ENCODE measurements at places on chromosomes 4 and X.

DNA sequence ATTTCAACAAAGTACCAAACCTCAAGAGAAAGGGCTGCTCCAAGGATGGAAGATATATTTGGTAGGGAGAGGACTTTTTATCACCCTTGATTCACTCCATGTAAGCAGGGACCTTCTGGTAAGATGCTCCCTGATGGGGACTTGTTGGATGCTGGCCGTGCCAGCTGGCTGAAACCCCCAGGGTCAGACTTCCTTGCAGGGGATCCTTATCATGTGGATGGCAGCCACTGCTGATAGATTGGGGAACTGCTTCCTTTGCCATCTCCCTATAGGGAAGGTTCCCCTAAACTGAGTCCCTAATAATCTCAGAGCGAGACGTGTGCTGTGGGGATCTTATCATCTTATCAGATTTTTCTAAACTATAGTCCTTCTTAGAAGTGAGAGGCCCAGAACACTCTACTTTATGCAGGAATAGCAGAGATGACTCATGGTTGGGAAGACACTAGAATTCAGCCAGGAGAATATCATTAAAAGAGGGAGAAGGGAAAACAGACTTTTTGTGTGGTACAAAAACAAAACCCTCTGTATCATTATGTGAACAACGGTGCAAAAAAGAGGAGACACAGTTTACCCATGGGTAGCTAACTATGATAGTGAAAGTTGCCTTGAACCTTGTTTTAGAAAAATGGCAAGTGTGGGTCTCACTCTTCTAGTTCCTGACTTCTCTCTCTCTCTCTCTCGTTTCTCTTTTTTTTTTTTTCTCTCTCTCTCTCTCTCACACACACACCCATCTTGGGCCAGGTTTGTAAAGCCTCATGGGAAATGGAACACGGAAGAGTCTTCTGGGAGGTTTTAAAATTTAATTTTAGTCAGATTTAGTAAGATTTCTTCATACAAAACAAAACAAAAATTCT lies 16.1 kb downstream of the RHOH start:
- DNase-seq: no peak

GRCh38 chrX:5771441-5771840 lies 457.2 kb downstream of the NLGN4X start:
- DNase-seq: no peak

DNA sequence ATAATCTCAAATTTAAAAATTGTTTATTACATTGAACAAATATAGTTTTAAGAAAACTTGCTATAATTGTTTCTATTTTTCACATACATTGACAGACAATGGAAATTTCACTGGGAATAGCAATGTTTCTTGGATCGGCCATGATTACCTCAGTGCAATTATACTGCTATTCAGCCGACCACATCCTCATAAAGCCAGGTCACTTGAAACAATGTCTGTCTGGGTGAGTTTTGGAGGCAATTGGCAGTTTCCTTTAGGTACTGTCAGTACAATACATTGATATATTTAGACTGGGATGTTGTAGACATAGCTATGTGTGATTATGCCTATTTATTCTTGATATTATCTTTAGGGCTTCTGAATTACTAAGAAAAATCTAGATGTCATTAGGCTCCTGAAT lies 89.5 kb upstream of the VEGFC start:
- no peak for DNase-seq

DNA sequence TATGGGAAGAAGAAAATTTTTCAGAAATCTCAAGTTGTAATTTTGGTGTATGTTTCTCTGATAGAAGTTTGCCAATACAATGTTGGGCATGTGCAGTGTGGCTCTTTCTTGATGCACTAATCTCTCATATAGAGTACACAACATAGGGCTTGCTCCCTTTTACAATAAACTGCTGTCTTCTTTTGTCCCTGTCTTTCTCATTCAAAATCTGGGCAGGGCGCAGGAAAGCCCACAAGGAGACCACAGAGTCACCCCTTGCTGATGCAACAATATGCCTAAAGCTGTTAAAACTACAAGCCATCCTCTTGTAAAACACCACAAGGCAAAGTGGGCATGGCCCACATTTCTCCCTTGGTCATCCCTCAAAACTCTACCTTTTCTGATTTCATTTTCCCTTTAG lies 63.4 kb upstream of the TBC1D9 start:
- no peak for DNase-seq

GRCh38 chr4:72366601-72367000 lies 202.4 kb downstream of the ADAMTS3 start:
- no peak for DNase-seq

- DNase-seq: no peak
Measured at GRCh38 chr4:103451341-103451740, 253.2 kb upstream of the CENPE start.

DNA sequence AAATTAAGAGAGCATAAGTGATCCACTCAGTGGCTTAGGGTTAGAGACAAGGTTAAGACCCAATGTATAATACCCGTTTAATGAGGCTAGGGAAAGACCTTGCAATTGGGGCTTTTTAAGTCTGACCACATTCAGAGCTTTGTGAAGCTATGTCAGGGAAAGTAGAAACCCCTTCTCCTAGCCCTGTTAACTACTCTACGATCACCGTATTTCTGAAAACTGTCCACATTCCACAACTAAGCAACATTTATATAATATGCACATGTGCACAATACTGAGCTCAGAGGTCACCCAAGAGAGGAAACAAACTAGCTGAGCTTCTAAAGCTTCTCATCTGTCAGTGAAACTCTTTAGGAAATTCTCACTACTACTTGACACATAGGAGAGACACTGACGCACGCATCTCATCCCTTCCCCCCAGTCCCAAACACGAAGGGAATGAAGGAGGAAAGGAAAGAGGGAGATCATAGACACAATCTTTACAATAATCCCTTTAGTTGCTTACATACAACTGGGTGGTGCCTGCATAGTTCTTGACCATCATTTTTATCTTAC lies 56.2 kb downstream of the METTL14 start:
- no peak for DNase-seq

GRCh38 chrX:153863251-153863991 lies 22.6 kb downstream of the L1CAM start:
- no peak for DNase-seq

- DNase-seq: no peak
Measured at GRCh38 chrX:51144828-51145442, 187.7 kb upstream of the NUDT10 start.

- no peak for DNase-seq
Measured at GRCh38 chrX:46573892-46574773, 568 bp downstream of the CHST7 start.

GRCh38 chrX:53247928-53248327 lies 22.9 kb upstream of the KDM5C start:
- no peak for DNase-seq

GRCh38 chr4:168514249-168514852 lies 17.5 kb downstream of the PALLD start:
- DNase-seq: no peak

- DNase-seq: no peak
Measured at GRCh38 chr4:55795341-55795740, 24.2 kb upstream of the EXOC1L start.

- DNase-seq: no peak
Measured at GRCh38 chr4:162485486-162485885, 321.7 kb upstream of the FSTL5 start.

- DNase-seq: no peak
Measured at GRCh38 chrX:115912372-115912897, 258.1 kb upstream of the AGTR2 start.

DNA sequence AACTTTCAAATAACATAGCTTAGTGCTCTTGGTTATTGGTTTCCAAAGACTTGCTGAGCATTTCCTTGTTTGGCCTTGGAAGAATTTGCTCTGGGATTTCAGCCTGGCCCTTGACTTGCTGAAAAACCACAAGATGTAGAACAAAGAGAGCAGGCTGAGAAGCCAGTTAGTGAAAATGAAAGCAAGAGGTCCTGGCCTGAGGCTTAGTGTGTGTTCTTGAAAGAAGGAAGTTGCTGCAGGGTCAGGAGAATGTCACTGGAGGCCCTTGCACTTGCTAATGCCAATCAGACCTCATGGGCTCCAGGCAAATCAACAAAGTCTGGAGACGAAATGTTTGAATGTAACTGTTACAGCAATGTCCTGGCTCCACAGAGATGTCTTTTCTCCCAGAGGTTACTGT lies 79.4 kb downstream of the SYNPO2 start:
- DNase-seq: no peak

GRCh38 chr4:47525154-47525819 lies 40.2 kb downstream of the ATP10D start:
- DNase-seq: no peak

DNA sequence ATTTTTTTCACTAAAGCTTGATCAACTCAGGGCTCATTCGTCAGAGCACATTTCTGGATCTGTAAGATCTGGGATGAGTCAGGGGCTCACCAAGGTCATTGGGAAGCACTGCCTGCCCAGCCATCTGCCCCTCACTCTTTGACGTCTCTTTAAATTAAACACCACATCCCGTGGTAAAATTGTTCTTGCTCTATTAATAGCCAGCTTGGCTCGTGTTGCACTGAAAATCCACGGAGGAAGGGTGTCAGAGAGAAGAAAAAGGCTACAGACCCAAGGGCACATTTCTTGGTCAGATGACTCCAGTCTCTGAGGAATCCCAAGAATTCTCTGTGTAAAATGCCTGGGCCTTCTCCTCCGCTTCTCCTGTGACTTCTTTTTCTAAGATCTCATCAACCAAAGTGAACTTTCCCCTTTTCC lies 45.7 kb upstream of the GATB start:
- no peak for DNase-seq

- DNase-seq: no peak
Measured at GRCh38 chr4:177008836-177009501, 216.2 kb upstream of the VEGFC start.

- no peak for DNase-seq
Measured at GRCh38 chr4:182409271-182409670, 166.1 kb downstream of the TENM3 start.

GRCh38 chrX:10173331-10173900 lies 16.6 kb downstream of the CLCN4 start:
- DNase-seq: no peak

- DNase-seq: no peak
Measured at GRCh38 chrX:118571836-118572235, 76.2 kb downstream of the DOCK11 start.

- DNase-seq: no peak
Measured at GRCh38 chr4:103410386-103410785, 212.2 kb upstream of the CENPE start.

DNA sequence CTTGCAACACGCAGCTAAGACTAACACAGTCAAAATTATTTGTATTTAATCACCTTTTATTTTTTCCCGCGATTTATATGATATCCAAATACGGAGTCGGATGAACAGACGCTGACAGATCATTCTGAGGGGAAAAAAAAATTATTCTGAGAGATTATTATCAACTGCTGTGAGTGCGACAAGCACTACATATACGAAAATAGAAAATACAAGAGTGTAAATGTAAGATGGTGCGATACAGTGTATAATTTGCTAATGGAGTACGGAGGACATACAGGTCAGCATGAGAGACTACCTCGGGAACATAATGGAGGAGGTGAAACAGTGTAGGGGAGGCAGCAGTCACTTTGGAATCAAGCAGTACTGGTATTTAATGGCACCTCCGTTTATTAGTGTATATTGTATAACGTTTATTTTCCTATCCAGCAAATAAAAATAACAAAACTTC lies 2.8 kb upstream of the LIN54 start:
- DNase-seq: no peak

DNA sequence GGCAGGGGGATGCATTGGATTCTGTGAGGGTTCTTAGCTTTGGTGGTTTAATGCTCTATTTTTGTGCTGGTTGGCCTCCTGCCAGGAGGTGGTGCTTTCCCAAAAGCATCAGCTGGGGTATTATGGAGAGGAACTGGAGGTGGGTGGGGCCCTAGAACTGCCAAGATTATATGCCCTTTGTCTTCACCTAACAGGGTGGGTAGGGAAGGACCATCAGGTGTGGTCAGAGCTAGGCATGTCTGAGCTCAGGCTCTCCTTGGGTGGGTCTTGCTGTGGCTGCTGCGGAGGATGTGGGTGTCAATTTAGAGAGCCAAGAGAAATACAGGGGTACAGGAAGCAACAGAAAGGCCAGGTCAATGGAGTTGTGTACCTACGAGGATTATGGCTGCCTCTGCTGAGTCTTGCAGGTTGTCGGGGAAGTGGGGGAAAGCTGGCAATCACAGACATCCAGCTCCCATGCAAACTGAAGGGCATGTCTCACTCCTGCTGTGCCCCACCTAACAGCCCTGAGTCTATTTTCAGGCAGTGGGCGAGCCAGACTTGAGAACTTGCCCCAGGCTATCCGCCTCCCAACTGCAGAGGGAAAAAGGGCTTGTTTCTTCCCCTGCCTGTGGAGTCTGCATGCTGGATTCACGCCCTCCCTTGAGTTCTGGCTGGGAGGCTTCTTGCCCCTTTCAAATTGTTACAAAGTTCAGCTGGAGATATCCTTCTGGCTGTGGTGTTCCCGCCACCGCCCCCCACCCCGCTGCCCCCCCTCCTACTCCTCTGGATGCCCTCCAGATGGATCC lies 212.0 kb downstream of the COMMD8 start:
- no peak for DNase-seq

GRCh38 chrX:30156880-30157560 lies 58.3 kb upstream of the MAGEB2 start:
- DNase-seq: no peak

GRCh38 chr4:5711479-5712184 lies 631 bp downstream of the EVC start:
- no peak for DNase-seq

GRCh38 chr4:47215759-47216158 lies 184.4 kb downstream of the GABRB1 start:
- DNase-seq: no peak

DNA sequence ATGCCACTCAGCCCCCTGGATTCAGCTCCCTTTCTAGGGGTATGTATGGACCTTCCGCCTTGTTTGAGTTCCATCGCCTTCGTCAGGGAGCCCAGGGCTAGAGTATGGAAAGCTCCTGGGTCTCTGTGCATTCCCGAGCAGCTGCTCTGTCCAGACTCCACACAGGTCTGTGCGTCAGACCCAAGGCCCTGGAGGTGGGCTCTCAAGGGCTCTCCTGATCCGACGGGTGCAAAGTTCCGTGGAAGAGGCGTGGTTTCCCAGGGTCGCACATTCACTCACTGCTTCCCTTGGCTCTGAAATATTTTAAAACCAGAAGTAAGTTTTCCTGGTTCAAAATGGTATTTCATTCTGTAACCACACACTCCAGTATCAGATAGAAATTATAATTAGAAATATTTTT lies 863.2 kb downstream of the TRIML1 start:
- DNase-seq: no peak

- DNase-seq: no peak
Measured at GRCh38 chr4:32624943-32625603, 1904.9 kb downstream of the PCDH7 start.

GRCh38 chr4:153637201-153637600 lies 46.9 kb upstream of the TLR2 start:
- no peak for DNase-seq

GRCh38 chr4:13203101-13203500 lies 281.0 kb downstream of the RAB28 start:
- DNase-seq: no peak

- DNase-seq: no peak
Measured at GRCh38 chr4:113602646-113603228, 158.8 kb downstream of the CAMK2D start.

GRCh38 chrX:153573984-153574383 lies 25.0 kb downstream of the CCNQ start:
- DNase-seq: no peak
